ENCODE measurements at places on chromosomes 2 and 18.
A peak's percentile ranks its signal among the peaks of the same experiment; 100 is the strongest.

DNA sequence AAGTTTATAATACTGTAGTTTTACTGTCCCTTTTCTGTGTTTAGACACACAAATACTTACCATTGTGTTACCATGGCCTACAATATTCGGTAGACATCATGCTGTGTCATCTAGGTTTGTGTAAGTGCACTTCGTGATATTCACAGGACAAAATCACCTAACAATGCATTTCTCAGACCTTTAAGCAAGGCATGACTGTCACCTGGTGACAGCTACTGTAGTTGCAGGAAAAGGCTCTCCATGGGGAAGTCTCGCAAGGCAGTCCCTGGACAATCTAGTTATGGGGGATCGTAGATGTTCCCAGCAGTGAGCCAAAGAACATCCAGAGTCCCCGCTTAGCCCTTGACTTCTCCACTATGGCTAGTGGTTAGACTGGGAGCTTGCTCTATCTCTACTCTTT is 73.1 kb downstream of the EIF2AK3 start:
- DNase-seq, result peak; percentile 51

DNA sequence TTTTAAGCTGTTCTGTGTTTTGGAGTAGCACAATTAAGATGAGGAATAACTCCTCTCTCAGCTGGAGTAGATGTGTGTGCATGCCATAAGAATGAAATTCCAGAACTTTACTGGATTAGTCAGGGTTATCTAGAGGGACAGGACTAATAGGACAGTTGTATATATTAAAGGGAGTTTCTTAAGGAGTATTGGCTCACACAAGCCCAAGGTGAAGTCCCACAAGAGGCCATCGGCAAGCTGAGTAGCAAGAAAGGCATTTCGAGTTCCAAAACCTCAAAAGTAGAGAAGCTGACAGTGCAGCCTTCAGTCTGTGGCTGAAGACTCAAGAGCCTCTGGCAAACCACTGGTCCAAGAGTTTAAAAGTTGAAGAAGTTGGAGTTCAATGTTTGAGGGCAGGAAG is 113.7 kb downstream of the RIT2 start:
- DNase-seq, result no peak

GRCh38 chr2:219274361-219274921 is 4.7 kb upstream of the DNAJB2 start:
- peak; percentile 80 for DNase-seq

DNA sequence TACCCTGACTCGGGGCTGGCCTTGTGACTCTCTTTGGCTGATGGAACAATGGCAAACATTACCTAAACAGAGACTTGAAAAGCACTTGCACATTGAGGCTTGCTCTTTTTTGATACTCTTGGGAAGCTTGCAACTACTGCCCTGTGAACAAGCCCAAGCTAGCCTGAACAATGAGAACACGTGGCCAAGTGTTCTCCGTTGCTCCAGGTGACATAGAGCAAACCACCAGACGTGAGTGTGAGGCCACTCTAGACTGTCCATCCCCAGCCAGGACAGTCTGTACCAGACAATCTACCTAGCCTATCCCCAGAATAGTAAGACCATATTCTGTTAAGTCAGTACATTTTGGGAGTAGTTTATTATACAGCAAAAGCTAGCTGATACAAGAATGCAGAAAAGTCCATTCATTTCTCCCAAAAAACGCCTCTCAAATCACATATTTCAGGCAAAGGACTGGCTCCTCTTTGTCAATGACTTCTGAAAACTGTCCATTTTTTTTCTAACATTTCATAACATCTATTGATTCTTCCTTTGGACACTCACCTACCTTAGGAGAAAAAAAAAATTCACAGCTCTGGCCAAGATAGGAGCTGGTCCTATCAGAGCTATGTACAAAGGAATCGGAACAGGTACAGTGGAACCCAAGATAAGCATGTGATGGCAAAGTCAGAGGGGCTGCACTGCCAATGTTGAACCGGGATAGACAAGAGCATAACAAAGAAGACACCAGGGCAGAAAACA is 142.1 kb upstream of the PKDCC start:
- DNase-seq, result no peak

GRCh38 chr2:86102157-86102556 is 3.5 kb downstream of the POLR1A start:
- no peak for DNase-seq

GRCh38 chr2:151766437-151767153 is 32.3 kb upstream of the NEB start:
- no peak for DNase-seq

- no peak for DNase-seq
These were observed 132.8 kb upstream of the IL1R2 start for GRCh38 chr2:101858910-101859309.

DNA sequence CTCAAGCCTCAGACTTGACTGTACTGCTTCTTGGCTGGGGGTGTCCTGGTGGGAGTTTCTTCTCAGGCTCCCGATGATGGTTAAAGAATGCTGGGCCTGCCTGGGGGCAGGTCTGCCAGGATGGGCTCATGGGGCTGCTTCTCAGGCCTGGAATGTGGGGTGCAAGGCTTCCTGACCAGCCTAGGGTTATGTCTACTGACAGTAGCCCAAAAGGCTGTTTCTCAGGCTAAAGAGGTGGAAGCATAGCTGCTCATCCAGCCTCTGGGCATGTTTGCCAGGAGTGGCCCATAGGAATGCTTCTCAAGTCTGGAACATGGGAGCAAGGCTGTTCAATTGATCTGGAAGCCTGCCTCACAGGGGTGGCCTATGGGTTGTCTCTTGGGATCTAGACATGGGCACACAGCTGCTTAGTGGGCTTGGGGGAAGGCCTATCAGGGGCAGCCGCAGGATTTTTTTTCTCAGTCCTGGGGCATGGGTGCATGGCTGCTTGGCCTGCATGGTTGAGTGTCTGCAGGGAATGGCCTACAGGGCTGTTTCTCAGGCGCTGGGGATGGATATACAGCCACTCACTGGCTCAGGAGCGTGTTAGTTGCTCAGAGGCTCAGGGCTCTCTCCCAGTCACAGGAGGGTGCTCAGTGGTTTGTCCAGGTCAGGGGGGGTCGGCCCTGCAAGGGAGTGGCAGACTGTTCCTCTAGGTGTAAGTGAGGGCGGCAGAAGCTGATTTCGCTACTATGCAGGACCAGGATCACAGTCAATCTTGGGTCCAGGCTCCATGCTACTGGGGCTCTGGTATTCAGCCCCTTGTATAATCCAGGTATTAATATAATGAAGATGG is 617.3 kb upstream of the REG3G start:
- no peak for DNase-seq

- no peak for DNase-seq
These were observed 9.1 kb downstream of the SMIM21 start for GRCh38 chr18:75418293-75419005.

GRCh38 chr2:182504903-182505302 is 78.1 kb upstream of the PDE1A start:
- DNase-seq, result no peak

DNA sequence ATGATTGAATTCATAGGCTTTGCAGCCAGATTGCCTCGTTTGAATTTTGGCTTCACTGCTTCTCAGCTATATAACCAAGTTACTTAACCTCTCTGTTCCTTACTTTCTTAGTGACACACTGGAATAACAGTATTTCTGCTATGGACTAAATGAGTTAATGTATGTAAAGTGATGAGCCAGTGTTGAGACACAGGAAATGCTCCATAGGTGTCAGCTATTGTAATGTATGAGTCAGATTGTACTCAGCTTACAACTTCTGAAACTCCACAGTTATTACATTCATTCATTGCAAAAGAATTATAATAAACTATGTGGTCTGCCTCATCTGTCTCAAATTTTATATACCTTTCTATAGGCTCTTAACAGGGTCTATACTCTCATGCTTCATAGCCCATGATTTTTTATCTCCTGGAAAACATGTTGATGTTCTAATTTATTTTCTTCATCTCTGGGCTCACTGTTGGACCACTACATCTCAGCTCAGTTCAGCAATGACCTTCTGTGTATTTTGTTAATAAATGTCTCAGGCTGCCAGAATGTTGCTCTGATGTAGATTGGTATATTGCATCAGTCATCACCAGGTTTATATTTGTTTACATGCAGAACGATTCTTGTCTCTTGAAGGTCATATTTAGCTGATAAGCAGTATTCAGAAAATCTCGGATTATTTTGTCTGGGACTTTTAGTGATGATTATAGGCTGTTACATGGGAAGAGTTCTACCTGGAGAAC is 76.2 kb downstream of the MAP3K20 start:
- DNase-seq, result no peak

GRCh38 chr2:72994991-72995380 is 76.5 kb downstream of the SFXN5 start:
- no peak for DNase-seq

DNA sequence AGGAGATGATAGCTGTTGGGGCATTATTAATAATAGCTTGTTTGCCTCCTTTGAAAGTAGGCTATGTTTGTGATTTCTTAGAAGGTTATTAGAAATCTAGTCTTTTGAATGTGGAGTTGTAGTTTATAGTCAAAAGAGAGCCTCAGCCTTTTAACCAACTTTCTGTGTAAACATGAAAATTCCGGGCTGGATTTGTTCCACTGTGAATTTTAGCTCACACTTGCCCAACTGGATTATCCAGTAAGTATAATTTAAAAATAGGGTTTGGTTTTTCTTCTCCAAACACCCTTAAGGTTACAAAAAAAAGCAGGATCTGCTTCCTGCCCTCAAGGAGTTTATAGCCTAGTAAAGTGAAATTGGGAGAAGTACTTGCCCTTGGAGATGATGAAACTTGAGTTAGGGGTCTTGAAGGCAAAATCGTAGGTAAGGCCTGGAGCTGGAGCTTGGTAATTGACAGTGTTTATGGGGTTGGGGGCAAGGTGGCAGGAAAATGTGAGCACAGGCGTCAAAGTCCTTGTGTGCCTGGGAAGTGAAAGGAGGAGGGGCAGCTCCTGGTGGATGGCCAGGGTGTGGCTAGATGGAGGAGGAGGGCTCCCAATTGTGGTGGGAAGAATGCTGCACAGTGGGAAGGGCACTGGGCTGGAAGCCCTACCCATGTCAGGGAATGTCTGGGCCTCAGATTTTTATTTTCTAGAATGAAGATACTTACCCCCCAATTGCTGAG is 21.3 kb downstream of the ITGA6 start:
- no peak for DNase-seq

GRCh38 chr2:101517758-101518271 is 42.9 kb upstream of the RFX8 start:
- peak; percentile 35 for DNase-seq

GRCh38 chr2:64605026-64605471 is 48.7 kb downstream of the SERTAD2 start:
- DNase-seq, result no peak

DNA sequence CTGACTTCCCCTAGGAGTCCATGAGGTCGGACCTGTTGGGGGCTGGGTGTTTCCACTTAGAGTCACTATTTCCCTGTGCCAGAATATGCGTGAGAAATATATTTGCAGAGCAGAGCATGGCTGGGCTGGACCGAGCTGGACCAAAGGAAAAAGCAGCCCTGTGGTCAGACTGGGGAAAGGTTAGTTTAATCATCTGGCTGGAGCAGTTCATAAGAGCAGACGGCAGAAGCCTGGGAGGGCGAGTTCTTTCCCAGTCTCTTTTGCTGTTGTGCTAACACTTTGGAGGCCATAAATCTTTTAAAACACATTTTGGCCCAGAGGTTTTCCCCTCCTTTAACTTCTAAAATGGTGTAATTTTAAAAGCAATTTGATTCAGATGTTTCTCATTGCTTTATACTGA is 66.5 kb downstream of the GLI2 start:
- DNase-seq, result no peak

DNA sequence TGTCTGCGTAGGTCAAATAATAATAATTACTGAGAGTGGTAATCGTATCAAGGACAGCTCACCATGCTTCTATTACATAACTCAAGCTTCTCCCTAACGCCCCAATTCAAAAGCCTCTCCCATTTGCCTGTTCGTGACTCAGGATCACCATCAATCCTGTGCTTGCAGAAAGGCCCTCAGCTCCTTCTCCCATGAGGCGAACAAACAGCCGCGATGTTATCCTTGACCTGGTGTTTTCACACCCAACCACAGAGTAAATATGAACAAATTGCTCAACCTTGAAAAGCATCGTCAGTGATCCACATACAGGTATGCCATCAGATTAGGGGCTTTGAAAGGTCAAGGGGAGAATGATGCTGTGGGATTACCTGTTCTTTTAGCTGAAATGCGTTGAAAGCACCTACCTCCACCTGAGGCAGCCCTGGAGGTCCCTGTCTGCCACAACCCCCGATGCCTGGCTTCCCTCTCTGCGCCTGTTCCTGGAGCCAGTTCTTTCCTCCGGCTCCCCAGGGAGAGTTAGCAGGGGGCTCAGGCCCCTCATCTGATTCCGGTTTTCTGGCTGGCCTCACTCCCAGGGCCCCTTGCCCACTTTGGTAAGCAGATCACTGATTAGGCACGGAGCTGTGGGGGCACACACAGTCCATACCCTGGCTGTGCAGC is 39.1 kb upstream of the ODC1 start:
- DNase-seq, result no peak

DNA sequence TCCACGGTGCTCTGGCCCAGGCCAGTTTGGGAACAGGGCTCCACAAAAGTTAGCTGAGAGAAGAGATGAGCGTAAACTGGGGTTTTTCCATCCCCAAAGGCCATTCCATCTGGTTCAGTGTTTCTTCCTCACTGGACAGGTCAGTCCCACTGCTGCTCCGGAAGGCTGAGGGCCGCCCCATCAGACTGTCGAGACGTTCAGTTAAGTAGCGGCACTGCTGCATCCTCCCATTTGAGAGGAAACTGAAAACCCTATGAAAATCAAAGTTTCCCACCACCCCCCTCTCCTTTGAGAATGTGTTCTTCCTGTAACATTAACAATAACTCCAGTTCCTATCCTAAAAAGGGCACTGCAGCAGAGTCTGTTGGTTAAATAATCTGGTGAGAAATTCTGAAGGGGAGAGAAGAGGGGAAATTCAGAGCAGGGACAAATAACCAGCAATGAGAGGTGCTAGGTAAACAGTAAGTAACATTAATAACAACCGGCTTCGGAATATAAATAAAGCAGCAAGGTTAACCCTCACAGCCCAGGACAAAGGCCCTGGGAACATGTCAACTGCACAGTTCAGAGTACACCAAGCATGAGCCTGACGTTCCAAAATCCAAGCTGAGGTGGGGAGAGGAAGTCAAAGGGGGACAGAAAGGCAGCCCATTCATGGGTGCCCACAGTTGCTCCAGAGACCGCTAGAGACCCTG is 55.4 kb downstream of the UXS1 start:
- DNase-seq, result no peak

- DNase-seq, result no peak
These were observed 142.6 kb upstream of the CYP1B1 start for GRCh38 chr2:38218591-38218991.

All from NT2/D1 (cell line).